Stimulated activated naive CD4-positive, alpha-beta T cell treated with Interleukin-2 at 50 U/mL for 16 hours (primary cell): ENCODE measurements at places on chromosomes 16 and 17.

- DNase-seq = no peak
Measured at GRCh38 chr17:51947160-51947735, 211.3 kb downstream of the CA10 start.

DNA sequence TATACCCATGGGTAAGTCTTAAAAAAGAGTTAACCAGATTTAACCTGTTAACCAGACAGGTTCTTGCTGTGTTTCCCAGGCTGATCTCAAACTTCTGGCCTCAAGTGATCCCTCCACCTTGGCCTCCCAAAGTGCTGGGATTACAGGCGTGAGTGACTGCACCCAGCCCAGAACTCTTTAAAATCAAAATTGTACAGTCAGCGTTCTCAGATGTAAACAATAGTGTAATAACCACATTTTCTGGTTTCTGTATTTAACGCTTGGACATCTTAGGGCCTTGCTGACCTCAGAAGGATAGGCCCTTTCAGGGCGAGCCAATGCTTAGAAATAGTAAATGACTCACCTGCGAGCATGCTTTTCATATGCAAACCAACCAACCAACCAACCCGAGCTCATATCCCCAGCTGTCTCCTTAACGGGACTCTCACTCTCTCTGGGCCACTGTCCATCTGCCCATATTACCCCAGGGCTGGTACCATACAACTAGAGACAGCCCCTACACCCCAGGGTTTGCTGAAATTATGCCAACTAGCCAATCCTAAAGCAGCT, 415.0 kb upstream of the XYLT1 start:
- no peak for DNase-seq

DNA sequence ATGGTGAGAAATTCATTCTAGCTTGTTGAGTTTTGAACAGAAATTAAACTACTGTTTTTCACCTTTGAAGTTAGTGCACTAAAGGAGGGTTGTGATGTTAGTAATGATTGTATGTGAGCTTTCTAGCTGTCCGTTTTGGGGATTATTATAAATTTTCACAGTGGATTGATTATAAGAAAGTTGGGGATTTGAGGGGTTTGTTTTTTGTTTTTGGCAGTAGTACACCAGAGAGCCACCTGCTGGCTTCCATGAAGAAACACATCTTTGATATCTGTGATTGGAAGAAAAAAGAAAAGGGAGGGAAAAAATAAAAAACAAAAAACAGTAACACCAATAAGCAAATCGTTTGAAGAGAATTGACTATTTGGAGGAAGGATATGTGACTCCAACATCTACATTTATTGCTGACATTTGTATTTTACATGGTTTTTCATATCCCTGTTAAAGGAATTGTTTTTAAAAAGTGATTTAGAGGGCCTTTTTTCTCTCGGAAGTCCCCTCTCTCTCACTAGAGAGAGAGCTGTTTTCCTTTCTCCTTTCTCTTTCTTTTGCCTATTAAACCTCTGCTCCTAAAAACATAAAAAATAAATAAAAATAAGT, 1469.5 kb upstream of the GOT2 start:
- no peak for DNase-seq

DNA sequence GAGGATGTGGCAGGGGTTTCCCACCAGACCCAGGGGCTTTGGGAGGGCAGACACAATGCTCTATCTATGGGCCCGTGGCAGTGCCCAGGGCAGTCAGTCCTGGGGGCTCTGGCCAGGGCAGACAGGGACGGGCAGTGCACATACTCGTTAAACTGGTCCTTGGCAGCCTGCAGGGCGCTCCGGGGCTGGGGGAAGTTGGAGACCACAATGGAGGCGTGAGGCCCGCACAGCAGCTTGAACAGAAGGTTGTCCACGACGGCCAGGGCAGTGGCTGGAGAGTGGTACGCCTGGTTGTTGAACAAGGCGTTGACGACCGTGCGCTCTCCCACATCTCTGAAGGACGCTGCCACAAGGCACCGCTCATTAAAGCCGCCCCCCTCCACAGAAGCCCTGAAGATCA, 18.6 kb upstream of the RNPS1 start:
- no peak for DNase-seq

GRCh38 chr17:78621720-78622490, 44.7 kb upstream of the DNAH17 start:
- DNase-seq = no peak

GRCh38 chr17:73513426-73513825, 130.8 kb downstream of the SDK2 start:
- no peak for DNase-seq

- peak; percentile 49 for DNase-seq
Measured at GRCh38 chr17:49360796-49361128, 1.3 kb downstream of the ZNF652 start.

GRCh38 chr17:39618246-39618913, 8.4 kb upstream of the PPP1R1B start:
- DNase-seq = no peak

- DNase-seq = no peak
Measured at GRCh38 chr17:46195217-46195855, 2.1 kb upstream of the KANSL1 start.

GRCh38 chr17:7825206-7825990, 8.6 kb upstream of the KDM6B start:
- no peak for DNase-seq

DNA sequence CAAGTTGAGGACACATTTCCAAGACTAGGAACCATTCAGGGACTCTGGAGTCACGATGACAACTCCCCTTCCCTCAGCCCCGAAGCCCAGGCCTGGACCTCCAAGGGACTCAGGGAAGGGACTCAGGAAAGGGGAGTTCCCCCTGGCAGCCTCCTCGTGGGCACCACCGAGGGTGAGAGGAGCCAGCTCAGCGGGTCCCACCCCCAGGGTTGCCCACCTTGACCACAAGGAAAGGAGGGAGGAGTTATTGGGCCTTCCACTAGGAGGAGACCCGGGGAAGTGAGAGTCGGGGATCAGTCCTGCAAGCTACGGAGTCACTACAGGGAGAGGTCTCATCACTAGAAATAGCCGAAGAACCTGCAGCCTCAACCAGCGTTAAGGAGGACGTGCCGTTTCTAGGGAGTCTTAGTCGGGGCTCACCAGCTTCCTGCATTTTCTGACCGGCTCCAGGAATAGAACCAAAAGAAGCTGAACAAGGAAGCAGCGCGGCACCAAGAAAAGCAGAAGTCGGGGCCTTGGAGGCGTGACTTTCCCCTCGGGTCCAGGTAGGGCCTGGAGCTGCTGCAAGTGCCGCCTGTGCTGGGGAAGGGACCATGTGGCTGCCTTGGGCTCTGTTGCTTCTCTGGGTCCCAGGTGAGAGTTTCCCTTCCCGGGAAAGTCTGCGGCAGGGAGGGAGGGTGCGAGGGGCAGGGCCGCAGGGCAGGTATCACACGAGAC, at the start of gene CD300A:
CD300A (plus strand) TSS at position 524 of the 717 bp plus-strand sequence; CDS start at position 594, 70 bp downstream.
- peak; percentile 23 for DNase-seq

DNA sequence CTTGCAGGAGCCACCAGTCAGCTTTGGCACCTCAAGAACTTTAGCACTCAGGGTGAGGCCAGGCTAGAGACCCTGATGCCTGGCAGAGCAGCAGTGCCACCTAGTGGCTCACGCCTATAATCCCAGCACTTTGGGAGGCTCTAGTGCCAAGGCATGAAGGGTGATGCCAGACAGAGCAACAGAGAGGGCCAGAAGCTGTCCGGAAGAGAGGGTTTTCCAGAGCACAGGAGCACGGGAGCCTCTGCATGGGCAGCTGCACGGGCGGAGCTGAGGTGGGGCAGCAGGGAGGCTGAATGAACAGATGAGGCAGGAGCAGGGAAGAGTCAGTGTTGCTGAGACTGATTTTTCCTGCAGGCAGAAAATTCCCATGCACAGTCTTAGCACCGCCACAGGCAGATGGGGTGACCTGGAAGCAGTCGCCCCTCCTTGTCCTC, 38.9 kb downstream of the MYH3 start:
- peak; percentile 22 for DNase-seq

GRCh38 chr17:76506408-76507345, 5.5 kb upstream of the RHBDF2 start:
- peak; percentile 82 for DNase-seq

GRCh38 chr16:6864244-6864643, 468.4 kb upstream of the RBFOX1 start:
- no peak for DNase-seq

DNA sequence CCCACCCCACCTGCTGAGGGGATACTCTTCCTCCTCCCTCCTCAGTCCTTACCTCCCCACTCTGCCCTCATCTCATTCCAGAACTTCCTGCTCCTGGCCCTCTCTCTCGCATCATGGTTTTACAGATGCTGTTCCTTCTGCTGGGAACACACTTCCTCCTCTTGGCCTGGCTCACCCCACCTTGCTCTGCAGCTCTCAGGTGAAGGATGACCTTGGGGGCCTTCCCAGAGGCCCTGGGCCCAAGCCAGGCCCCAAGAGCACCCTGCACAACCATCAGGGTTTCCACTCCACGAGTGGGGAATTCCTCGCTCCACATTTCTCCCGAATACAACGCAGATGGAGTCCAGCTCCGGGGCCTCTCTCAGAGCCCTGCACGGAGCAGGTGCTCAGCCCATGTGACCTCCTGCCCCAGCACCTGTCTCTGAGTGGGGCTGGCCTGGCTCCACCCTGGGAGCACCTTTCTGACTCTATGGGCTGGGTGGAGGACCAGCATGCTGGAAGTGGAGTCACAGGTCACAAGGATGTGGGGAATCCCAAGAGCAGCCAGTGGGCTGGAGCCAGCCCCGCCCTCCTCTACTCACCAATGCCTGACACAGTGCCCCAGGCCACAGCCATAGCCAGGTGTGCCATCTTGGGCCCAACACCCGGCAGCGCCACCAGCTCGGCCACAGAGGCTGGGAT, 4.5 kb downstream of the NTHL1 start:
- DNase-seq = no peak
